ENCODE measurements at places on chromosomes 16 and 17.

- DNase-seq: no peak
Measured at GRCh38 chr17:43874293-43874692, 27.3 kb downstream of the CD300LG start.

- no peak for DNase-seq
Measured at GRCh38 chr16:26762594-26762993, 304.1 kb upstream of the C16orf82 start.

DNA sequence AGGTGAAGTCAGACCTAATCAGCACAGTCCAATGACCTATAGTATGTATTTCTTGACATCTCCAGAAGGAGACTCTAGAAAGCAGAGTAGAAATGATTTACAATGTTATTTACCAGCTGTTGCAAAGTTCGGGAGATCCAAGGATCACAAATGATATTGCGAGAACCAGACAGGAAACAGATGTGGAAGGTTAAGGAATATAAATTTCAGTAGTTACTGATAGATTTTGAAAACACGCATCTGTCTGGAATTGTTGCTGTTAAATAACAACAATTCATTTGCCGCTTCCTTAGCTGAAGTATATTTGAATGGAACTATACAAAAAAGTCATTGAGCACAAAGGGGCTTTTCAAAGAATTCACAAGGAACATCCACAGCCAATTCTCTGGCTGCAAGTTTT, 72.0 kb downstream of the STXBP4 start:
- no peak for DNase-seq

- no peak for DNase-seq
Measured at GRCh38 chr17:61456061-61456681, 3.9 kb downstream of the TBX4 start.

DNA sequence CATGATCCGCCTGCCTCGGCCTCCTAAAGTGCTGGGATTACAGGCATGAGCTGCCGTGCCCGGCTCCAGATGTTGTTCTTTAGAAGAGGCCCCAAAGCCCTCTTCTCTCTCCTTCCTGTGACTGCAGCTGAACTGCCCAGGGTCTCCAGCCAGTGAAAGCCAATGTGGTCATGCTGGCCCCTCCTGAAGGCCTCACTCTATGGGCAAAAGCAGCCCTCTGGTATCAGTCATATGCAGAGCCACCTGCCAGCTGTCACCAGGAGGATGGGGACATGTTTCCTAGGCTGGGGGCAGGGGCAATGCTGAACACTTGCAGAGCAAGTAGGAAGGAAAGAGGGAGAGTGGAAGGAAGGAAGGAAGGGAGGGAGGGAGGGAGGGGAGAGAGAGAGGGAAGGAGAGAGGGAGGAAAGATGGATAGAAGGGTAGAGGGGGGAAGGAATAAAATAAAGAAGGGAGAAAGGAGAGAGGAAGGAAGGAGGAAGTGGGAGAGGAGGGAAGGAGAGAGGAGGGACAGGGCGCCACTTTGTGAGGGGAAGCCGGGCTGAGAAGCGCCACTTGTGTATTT, 36.0 kb downstream of the SOCS3 start:
- DNase-seq: no peak

GRCh38 chr17:80925688-80926335, 65.8 kb upstream of the CHMP6 start:
- no peak for DNase-seq

GRCh38 chr17:73814075-73814474, 169.8 kb upstream of the SDK2 start:
- no peak for DNase-seq

GRCh38 chr17:15194859-15195277, 70.3 kb downstream of the PMP22 start:
- DNase-seq: no peak

DNA sequence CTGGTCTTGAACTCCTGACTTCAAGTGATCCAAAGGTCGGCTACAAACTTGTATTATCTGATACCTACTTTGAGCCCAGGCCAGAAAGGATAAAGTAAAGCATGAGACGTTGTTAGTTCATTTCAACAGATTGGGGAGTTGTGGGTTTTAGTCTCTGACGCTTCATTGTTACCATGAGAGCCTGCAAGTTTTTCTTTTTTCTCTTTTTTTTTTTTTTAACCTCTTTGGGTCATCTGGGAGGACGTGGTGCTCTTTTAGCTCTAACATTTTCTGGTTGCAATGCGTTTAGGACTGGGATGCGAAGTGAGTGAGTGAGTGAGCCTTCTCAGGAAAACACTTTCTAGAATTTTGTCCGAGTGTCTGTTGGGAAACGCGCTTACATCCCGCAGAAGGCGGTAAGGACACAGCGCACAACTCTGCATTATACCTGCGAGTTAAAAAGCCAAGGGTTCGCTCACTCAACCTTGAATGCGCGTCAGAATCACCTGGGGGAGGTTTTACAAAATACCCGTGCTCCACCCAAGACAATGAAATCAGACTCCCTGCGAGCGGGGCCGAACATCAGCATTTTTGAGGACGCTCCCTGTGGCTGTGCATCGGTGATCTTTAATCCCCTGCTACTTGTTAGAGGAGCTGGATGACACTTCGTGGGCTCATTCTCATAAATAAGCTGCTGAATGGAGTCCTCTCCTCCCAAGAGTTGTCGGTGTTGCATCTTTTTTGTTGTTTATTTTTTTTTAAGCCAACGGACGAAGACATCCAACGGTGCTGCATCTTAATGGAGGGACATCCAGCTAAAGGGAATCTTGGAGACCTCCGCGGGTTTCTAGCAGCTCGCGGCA, 629 bp upstream of the RNF135 start:
- DNase-seq: no peak

DNA sequence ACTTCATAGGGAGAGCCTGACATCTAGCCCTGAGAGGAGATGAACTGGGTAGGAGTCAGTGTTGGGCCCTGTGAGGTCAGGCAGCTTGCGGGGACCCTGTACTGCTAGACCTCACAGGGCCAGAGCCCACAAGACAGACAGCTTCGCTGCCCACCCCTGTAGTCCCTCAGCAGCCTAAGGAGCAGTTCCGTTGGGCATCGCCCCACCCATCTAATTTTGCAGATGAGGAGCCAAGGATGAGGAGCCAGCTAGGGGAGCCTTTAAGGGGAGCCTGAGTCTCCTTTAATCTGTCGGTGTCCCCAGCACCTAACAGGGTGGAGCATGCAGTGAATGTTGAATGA, 755 bp upstream of the TUFM start:
- DNase-seq: no peak

DNA sequence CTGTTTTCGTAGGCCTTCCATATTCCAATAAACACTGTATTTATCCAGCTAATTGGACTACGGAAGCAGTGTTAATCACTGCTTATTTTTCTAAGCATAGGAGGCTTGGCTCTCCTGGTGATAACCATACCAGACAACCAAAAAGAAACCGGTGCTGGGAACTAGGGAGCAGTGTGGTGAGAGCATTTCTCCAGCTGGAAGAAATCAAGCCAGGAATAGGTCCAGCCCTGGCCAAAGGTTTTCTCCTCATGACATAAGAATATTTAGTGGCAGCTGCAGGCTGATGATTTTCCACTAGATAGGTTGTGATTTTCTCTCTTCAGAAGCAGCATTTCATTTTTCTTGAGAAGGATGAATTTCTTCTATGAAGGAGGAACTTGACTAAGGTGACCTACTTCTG, 141.5 kb downstream of the TRIM37 start:
- DNase-seq: no peak

DNA sequence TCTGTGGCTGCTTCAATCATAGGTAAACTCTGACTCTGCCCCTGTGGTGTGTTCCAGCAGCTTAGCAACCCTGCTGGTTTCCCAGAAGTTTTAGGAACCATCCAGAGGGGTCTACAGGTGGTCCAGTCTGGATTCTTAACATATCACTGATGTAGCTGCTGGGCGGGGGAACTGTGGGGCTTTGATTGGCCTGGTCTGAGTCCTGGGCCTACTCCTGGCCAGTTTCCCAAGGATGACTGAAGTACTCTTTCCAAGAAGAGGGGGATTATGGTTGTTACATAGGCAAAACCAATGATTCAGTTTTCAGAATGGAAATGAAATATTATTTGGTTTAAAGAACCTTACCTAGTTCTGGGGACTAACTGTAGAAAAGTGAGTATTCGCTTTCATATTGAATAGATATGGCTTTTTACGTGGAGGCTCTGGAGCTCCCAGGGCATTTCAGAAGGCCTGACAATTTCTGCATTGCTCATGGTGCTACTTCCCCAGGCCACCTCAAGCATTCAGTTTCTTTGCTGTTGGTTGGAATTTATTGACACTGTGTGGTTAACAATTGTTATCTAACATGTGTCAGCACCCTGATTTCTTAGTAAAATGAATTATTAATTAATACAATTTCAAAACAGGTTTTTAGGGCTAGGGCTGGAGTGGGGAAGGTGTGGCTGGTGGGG, 38.4 kb downstream of the EPN2 start:
- no peak for DNase-seq

DNA sequence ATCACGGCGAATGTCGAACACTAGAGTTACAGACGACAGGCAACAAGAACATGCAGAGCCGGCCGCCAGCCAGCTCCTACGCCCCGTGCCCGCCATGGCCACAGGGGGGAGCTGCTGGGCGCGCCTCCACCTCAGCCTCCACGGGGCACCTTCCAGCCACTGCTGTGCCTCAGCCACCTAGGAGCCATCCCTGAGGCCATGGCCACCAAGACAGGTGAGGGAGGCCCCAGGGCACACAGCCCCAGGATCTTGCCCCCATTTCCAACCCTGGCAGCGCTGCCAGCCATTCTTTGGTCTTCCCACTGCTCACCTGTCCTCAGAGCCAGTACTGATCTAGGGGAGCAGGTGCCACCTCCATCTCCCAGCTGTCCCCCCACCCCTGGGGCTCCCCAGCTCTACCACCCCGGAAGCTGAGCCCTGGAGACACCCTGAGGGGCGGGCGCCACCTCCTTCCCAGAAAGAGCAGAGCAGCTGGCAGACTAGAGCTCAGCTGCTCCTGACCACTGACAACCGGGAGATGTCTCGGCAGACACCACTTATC, 11.8 kb downstream of the GNPTG start:
- peak; percentile 49 for DNase-seq

- no peak for DNase-seq
Measured at GRCh38 chr17:47621293-47622179, 28.2 kb upstream of the KPNB1 start.

- DNase-seq: no peak
Measured at GRCh38 chr16:80689487-80689886, 114.9 kb downstream of the CDYL2 start.

DNA sequence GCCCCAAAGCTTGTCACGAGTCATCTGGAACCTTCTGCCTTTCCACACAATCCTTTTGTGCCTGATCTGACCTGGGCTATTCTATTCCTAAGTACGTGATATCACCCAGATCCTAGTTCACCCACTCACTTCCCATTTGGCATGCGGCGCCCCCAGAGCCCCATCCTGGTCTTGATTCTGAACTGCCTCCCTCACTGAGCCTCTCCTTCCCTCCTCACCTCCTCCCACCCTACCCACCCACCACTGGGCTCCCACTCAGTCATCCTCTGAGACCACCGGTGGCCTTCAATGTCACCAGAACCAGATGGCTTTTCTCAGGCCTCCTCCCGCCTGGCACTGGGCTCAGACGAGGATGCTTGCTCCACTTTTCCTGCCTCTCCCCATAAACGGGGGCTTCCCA, 18.5 kb downstream of the WDR45B start:
- DNase-seq: no peak

DNA sequence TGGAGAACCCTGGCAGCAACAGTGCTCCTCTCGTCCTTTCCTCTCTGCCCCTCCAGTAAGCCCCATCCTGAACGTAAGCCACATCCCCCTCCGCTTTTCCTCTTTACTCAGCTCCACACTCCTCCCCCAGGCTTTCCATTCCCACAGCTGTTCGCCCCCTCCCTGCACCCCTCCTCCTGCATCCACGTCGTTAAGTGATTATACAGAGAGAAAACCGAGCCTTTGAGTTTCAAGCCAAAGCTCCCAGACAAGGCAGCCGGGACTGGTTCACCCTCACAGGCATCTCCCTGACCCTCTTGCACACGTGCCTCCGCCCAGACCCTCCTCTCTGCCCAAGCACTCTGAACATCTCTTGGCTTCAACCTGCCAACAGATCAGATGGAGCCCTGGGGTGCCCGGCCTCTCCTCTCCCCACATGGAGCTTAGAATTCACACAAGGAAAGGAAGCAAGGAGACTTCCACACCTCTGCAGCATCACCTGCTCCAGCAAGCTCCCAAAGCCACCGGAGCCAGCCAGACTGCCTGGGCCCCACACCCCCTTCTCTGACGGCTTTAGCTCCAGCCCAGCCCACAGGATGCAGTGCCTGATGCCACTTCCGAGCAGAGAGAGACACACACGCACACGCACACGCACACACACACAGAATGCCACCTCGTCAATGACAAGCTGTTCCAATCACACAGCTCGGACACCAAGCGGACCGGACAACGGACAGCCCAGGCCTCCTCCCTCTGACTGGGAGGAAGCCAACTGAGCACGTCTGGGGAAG, 99.9 kb upstream of the CCL2 start:
- no peak for DNase-seq

- DNase-seq: no peak
Measured at GRCh38 chr16:29641561-29641960, 21.5 kb upstream of the SPN start.

DNA sequence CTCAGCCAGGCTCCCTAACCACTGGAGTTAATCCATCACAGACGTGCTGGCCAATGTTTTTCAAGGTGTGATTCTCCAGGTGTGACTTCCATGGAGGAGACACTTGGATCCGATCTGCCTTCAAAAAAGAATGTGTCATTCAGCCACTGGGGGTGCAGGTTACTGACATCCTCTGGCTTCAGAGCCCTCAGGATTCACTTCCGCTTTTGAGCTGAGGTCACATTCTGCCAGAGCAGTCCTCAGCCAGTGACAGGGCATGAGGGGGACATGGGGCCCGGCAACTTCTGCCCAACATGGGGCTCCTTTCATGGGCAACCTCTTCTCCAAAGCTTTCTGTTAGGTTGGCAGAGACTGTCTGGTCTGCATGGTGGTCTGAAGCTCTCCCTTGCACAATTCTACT, 81.4 kb downstream of the GRIN2A start:
- no peak for DNase-seq

GRCh38 chr17:62321451-62321850, 58.9 kb upstream of the EFCAB3 start:
- DNase-seq: no peak

DNA sequence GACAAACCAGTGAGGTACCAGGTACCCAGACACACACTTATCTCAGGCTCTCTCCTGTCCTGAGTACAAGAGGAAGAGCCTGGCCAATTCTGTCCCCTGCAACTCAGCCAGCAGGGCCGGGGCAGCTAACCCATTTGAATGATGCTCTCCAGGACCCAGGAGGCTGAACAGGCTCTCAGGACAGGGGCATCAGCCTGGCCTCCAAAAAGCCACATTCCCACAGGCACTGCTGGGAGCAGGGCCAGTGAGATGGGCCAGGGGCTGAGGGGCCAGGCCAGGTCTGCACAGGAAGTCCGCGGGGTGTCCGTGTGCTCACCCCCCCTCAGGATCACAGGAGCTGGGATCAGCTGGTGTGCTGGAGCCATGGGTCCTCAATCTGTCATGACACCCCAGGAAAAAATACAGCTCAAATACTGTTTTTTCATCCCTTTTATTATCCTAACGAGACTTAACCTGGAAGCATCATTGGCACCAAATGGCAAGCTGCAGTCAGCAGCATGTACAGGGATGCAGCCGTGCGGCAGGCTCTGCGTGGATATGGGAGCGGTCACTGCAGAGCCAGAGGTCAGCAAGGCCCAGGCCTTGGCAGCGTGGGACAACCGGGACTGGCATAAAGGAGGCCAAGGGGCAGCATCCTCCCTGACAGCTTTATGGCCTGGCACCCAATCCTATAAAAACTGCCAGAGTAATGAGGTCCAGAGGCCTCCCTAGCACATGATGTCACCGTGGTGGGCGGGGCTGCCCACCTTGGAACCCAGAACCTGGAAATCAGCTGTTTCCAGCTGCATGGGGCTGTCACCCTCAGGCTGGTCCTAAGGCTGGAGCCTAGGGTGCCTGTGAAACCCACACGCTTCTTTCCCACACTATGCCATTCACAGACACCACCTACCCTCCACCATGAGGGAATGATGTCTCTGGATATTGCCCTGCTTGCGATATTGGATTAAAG, 276.7 kb downstream of the C16orf95 start:
- no peak for DNase-seq

All from stimulated activated CD8-positive, alpha-beta memory T cell treated with anti-CD3 and anti-CD28 coated beads, Interleukin-7, amount 100 ng/mL, for 48 hours (primary cell).